Activated T-cell treated with anti-CD3 and anti-CD28 coated beads, Interleukin-2, amount 50 U/mL, for 48 hours (primary cell): ENCODE measurements at places on chromosomes 7 and 10.

GRCh38 chr7:98211221-98211675 lies at the start of gene BHLHA15:
BHLHA15 (plus strand) TSS chr7:98211439; CDS start chr7:98212310, 871 bp downstream.
- DNase-seq: peak; percentile 59

GRCh38 chr10:1158066-1158465 lies 101.9 kb downstream of the WDR37 start:
- no peak for DNase-seq

GRCh38 chr7:2444476-2444875 lies 31.7 kb downstream of the GRIFIN start:
- no peak for DNase-seq

DNA sequence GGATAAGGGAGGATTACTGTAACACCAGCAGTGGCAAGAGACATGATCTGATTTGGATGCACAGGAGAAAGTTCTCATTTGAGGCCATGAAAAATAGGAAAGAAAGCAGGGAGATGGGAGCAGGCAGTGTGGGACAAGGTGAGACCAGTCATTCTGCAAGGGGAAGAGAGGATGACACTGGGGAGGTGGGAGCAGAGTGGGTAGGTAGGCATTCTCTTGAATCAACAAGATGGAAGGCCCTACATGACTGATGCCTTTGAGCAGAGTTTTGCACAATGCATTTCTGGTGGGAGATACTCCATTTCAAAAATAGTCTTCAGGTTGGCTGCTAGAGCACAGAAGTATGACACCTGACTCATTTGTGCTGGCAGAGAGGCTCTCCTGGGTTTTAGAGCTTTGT lies 10.5 kb downstream of the RPS24 start:
- DNase-seq: no peak

DNA sequence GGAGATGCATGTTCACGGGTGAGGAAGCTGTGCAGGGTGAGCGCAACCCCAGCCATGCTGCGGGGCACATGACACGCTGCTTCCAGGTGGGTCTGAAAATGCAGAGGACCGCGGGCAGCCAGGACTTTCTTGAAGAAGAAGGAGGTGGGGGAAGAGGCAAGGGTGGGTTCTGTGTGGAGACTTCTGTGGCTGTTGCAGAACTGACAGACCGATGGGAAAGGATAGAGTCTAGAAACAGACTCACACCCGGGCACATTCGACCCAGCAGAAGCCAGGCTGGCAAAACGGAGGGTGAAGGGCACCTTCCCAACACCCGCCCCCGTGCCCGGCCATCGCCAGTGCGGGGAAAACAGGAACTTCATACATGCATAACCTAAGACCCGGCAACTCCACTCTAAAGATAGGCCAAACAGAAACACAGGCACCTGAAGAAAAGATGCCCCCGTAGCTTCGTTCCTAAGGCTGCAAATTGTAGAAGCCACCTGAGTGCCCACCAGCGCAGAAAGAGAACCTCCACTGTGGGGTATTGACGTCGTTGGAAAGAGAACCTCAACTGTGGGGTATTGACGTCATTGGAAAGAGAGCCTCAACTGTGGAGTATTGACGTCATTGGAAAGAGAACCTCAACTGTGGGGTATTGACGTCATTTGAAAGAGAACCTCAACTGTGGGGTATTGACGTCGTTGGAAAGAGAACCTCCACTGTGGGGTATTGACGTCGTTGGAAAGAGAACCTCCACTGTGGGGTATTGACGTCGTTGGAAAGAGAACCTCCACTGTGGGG lies 4.8 kb upstream of the KNDC1 start:
- DNase-seq: no peak

- no peak for DNase-seq
These were observed 680.2 kb upstream of the GHITM start for GRCh38 chr10:83459124-83459523.

DNA sequence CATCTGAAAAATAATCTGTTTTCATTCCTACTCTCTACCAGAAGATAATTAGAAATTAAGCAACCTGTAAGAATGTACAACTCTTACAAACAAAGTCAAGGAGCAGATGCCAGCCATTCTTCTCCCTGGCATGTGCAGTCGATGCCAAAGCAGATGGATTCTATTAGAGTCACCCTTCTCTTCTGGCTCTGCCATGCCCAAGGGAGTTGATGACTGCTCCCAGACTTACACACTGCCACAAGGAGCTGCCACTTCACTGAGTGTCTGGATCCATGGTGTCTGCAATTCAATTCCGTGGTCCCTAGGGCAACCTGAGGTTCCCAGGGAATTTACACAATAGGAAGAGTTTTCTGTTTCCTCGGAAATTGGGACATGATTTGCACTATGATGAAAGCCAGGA lies 89.1 kb upstream of the IFRD1 start:
- DNase-seq: no peak

GRCh38 chr7:151252561-151252835 lies 4.0 kb upstream of the SMARCD3 start:
- DNase-seq: no peak

- DNase-seq: no peak
These were observed 171.5 kb upstream of the SP4 start for GRCh38 chr7:21256310-21256877.
